ENCODE measurements at places on chromosomes 11 and 22. TPM values are rescaled to one million over a fixed set of nuclear protein-coding genes. Genes with fewer than 3 reads are reported as not detected.
A peak's percentile ranks its signal among the peaks of the same experiment; 100 is the strongest.

GRCh38 chr11:31397239-31397834, 27.7 kb downstream of the DNAJC24 start:
- H3K27me3 ChIP-seq: no peaks in the 10 kb centered on the region
- no peak overlapping the region for H3K27ac ChIP-seq
- H3K4me3 ChIP-seq: no peak overlapping the region
- H3K36me3 ChIP-seq: no peaks in the 10 kb centered on the region
- no peaks in the 10 kb centered on the region for H3K4me1 ChIP-seq

GRCh38 chr22:33562501-33562900, 357.8 kb downstream of the LARGE1 start:
- H3K4me1 ChIP-seq: no peaks in the 10 kb centered on the region
- no peak overlapping the region for H3K4me3 ChIP-seq
- no peak for DNase-seq

DNA sequence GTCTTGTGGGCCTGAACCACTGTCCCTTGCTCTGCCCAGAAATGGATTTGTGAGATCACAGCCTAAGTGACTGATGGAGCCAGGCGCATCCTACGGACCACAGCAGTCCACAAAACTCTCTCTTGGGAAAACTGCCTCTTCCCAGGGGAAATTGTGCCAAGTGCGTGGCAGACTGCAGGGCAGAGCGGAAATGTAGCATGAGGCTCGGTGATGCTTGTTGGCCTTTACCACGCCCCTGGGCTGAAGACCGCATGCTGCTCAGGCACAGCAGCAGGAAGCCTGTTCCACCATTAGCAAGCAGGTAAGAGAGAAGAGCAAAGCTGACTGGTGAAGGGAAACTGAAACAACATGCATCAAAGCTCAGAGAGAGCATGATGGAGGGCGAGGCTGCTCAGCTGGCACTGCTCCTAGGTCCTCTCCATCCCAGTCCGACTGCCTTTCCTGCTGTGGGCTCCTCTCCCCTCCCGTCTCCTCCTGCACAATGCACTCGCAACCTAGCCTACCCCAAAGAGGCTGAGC, 26.5 kb upstream of the SCARF2 start:
- H3K27me3 ChIP-seq: no peaks in the 10 kb centered on the region
- H3K27ac ChIP-seq: no peak overlapping the region
- H3K36me3 ChIP-seq: peaks cover 27% of the 10 kb centered on the region

DNA sequence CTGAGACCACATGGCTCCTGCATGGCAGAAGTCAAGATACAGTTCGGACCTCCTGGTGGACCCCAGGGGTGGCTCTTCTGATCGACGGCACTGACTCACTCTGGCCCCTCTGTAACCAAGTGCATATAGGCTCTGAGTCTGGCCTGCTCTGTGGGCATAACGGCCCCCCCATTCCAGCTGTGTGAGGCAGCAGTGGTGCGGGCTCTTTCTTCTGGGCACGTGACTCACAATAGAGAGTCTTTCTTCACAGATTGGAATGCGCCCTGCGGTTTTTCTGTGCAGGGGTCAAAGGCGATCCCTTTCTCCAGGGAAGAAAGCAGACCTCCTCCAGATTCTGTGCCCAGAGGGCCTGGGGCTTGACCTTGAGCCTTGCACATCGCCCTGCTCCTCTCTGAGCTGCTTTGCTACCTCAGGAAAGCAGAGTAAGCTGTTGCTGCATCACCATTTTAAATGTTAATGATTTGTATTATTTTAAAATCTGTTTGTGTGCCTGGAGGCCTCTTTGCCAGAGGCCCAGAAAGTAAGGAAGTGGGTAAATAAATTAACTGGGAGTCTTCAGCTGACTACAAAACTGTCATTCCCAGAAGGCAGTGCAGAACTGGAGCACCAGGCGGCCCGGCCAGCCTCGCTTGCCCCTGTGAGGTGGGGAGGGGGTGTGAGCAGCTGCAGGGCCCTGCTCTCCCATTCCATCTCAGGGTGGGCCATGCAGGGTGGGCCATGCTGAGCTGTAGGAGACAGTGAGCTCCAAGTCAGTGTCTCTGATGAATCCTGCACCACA, 199.0 kb downstream of the GRIK4 start:
- H3K27ac ChIP-seq: no peak overlapping the region
- H3K4me1 ChIP-seq: peaks cover 6% of the 10 kb centered on the region
- peak; percentile 83 for DNase-seq
- no peaks in the 10 kb centered on the region for H3K27me3 ChIP-seq
- no peak overlapping the region for H3K4me3 ChIP-seq

DNA sequence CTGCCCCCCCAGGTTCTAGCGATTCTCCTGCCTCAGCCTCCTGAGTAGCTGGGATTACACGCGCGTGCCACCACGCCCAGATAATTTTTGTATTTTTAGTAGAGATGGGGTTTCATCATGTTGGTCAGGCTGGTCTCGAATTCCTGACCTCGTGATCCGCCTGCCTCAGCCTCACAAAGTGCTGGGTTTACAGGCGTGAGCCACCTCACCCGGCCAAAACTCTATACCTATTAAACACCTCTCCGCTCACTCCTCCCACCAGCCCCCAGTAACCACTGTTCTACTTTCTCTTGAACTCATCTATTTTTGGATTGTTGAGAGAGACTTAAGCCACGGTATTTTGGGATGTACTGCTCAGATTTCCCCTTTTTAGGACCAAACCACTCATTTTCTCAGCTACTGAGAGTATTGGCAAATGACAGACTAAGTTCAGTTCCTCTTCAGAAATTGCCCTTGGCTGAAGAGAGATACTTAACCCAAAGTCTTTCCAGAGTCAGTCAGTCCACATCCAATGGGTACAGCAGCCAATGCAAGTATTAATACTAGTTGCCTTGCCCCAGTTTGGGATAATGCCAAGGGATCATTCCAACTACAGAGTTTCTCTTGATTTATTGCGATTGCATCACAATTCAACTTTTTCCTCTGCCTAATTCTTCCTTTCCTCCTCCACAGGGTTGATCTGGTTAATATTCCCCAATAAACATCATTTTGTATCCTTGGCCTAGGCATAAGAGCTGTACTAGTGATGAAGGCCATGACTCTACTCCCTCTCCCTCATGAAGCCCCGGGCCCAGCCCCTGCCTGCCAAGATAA, 36.8 kb upstream of the CSTF3 start:
- H3K4me1 ChIP-seq: peaks cover 8% of the 10 kb centered on the region
- no peak overlapping the region for H3K4me3 ChIP-seq
- no peaks in the 10 kb centered on the region for H3K27me3 ChIP-seq

DNA sequence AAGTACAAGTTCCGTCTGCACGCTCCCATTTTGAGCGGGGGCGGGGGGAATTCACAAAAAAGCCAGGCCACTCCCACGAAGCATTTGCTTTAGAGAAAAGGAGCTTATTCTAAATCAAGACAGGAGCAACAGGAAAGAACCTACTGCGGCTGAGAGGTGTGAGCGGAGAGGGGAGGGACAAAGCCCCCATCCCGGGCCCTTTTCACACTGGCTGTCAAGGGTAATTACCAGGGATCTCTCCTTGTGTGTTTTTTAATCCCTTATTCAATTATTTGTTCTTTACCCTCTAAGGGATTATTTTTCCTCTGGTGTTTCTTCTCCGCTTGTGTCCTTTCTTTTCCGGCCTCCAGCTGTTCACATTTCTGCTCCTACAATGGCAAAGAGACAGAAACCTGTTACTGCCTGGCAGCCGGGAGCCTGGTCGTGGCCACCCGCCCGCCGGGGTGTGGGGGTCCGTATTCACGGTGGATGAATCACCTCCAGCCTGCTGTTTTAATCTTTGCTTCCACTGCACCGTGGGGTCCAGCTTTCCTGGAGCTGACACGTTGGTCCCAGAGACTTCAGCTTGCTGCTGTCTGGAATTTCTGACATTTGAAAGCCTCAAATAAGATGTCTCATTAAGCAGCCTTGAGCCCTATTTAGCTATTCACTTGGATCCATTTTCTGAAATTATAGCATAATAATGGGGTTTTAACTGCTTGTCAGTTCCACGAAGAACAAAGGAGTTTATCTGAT, 61.4 kb upstream of the FADD start:
- DNase-seq: no peak
- H3K27me3 ChIP-seq: peaks cover 31% of the 10 kb centered on the region
- peaks cover 14% of the 10 kb centered on the region for H3K4me1 ChIP-seq
- no peak overlapping the region for H3K4me3 ChIP-seq

Gene C22orf42
- total RNA-seq: not detected

DNA sequence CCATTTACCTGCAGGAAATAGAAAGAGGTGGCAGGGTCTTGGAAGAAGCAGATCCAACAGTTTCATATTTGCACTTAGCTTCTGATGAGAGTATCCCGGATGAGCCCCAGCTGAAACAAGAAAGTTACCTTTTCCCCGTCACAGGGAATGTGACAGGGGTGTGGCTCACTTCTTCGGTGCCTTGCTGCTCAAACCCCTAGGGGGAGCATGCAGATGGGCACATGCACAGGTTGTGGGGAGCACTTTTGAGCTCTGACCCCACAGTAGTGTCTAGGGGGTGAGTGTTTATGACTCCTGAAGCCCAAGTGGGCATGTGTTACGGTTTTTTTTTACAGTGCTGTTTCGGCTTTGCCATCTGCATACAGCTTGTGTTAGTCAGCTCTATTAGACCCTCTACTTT, 1221.0 kb downstream of the JRKL start:
- DNase-seq: peak; percentile 2
- H3K4me3 ChIP-seq: no peak overlapping the region
- no peak overlapping the region for H3K27ac ChIP-seq
- no peaks in the 10 kb centered on the region for H3K4me1 ChIP-seq
- peaks cover 79% of the 10 kb centered on the region for H3K27me3 ChIP-seq

DNA sequence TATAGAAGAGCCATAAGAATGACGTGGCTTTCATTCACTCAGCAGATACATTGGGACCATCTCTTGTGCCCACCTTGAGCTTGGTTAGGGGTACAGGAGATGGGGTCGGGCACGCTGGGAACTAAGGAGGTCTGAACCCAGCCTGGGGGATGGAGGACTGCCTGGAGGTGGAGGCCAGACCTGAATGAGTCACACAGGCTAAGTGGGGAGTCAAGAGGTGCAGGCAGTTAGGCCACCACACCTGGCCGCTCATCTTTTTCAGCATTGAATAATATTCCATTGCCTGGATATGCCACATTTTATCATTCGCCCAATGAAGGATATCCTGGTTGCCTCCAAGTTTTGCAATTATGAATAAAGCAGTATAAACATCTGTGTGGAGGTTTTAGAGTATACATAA, 3.8 kb upstream of the PPIL2 start:
- H3K4me1 ChIP-seq: peaks cover 2% of the 10 kb centered on the region
- no peak overlapping the region for H3K27ac ChIP-seq
- no peaks in the 10 kb centered on the region for H3K27me3 ChIP-seq

- no peaks in the 10 kb centered on the region for H3K27me3 ChIP-seq
- no peak for DNase-seq
- no peak overlapping the region for H3K4me3 ChIP-seq
- H3K4me1 ChIP-seq: peaks cover 16% of the 10 kb centered on the region
Measured at GRCh38 chr11:33162831-33163230, 1.6 kb upstream of the CSTF3 start.

Gene OR51E2
- not detected for total RNA-seq

DNA sequence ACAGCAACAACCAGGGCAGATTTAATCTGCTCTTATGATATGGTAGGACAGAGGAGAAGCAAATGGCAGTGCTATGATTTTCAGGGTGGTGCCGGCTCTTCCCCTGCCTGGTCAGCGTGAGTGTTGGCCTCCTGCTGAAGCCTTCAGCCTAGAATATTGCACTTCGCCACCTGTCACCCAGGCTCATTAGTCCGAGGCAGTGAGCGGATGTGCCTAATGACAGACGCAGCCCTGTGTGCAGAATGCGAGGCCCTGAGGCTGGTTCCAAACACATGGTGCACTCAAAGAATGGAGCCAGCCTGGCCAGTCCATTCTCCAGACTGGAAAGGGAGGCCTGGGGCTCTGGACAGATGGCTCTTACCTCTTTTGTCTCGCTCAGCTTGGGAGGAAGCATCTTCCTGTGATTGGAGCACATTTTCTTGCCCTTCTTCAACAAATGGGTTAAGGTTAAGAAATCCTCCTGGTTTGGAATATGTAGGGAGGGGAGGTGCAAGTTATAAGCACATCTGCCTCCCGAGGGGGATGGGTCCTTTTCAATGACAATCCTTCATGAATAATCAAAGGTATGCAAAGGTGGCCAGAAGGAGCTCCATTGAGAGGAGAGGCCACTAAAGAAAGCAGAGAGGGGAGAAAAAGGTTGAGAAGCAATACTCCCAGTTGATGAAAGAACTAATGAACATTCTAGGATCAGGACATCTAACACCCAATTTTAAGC, 39.7 kb upstream of the GALNT18 start:
- H3K4me1 ChIP-seq: no peaks in the 10 kb centered on the region
- no peak overlapping the region for H3K4me3 ChIP-seq
- H3K27me3 ChIP-seq: peaks cover 33% of the 10 kb centered on the region
- H3K27ac ChIP-seq: no peak overlapping the region
- no peak for DNase-seq

Gene ST14
- 24.8 TPM for total RNA-seq

Gene C11orf21
- not detected for total RNA-seq
